ENCODE measurements at places on chromosomes 3 and 15.

- DNase-seq, result no peak
Observed at GRCh38 chr3:108713816-108714215, 43.4 kb downstream of the RETNLB start.

GRCh38 chr3:143731776-143732175 is 116.5 kb downstream of the SLC9A9 start:
- DNase-seq, result no peak

DNA sequence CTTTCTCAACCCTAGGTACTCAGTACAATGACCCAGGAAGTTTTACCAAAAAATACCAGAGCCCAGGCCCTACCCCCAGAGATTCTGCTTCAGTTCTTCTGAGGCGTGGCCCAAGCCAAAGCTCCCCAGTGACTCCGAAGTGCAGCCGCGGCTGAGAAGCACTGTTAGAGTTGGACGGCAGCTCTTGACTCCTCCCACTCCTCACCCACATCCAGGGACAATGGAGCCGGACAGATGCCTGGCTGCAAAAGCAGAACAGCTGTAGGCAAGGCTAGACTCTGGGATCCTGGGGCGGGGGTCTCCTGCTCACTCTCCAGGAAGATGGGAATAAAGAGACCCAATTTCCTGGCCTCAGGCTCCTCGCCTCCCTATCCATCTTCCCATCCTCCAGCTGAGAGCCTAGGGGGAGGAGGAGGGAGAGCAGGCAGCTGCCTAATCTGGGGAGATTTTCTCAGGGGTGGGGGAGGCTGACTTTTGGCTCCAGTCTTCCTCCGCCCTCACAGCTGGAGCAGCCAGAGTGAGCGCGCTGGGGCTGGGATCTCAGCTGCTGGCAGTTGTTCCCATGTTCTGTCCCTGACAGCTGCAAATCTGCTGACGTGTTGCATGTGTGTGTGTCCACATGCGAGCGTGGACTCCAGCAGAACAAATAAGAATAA is 223.8 kb downstream of the OPA1 start:
- DNase-seq, result no peak

- DNase-seq, result no peak
Observed at GRCh38 chr3:33363113-33363800, 76.9 kb downstream of the UBP1 start.

DNA sequence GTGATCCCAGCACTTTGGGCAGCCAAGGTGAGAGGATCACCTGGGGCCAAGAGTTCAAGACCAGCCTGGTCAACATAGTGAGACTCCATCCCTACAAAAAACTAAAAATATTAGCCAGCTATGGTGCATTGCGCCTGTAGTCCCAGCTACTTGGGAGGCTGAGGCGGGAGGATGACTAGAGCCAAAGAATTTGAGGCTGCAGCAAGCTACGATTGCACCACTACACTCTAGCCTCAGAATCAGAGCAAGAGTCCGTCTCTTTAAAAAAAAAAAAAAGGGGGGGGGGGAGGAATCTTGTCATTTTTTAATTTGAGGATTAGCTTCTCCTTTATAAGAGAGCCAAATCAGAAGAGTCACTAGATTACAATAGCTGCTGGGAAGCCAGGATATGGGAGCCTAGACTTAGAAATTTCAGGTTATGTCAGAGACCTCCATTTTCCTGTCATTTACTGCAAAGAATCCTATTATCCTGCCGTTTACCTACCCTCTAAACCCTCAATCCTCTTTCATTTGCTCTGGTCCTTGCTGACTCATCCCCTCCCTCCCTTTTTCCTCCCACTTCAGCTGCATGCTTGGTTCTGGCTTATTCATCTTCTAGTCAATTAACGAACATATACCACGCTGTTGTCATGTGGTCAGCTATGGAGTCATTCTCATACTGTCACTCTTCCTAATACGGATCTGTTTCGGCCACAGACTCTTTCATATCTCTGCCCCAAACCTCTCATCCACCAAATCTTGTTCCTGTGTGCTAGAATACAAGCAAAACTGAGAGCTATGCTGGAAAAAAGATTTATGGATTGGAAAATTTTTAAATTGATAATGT is 83.8 kb upstream of the PPIB start:
- DNase-seq, result no peak

- DNase-seq, result no peak
Observed at GRCh38 chr3:145370870-145371269, 790.1 kb downstream of the PLOD2 start.

- no peak for DNase-seq
Observed at GRCh38 chr3:142278451-142278850, 53.1 kb upstream of the GK5 start.

- no peak for DNase-seq
Observed at GRCh38 chr15:40808861-40809450, 1.7 kb upstream of the DNAJC17 start.

All from stimulated activated CD4-positive, alpha-beta T cell treated with anti-CD3 and anti-CD28 coated beads, Interleukin-15, amount 100 ng/mL, for 1 hour (primary cell).